ENCODE measurements at places on chromosomes 5 and 9.

- DNase-seq: peak; percentile 93
Measured at GRCh38 chr5:137470111-137470920, 28.8 kb downstream of the SPOCK1 start.

- DNase-seq: no peak
Measured at GRCh38 chr5:173010547-173011464, 27.2 kb downstream of the ATP6V0E1 start.

- no peak for DNase-seq
Measured at GRCh38 chr5:6472792-6473191, 24.1 kb downstream of the UBE2QL1 start.

- no peak for DNase-seq
Measured at GRCh38 chr5:172556262-172556661, 84.8 kb upstream of the NEURL1B start.

DNA sequence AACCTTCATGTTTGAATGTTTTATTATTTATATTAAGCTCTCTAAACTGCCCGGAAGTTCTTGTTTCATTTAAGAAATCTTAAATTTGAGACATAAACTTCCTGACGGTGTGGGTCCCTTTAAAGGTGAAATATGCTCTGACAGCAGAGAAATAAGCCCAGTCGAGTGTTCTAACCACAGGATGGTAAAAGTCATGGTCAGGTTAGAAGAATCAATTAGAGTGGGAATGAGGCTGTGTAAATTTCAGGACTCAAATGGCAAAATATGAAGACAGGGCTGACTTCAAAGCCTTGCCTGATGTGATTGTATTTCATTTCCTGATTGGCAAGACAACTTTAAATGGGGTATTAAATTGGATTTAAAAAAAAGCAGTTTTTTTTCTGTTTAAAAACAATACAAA lies 432.9 kb upstream of the BRINP1 start:
- DNase-seq: no peak

DNA sequence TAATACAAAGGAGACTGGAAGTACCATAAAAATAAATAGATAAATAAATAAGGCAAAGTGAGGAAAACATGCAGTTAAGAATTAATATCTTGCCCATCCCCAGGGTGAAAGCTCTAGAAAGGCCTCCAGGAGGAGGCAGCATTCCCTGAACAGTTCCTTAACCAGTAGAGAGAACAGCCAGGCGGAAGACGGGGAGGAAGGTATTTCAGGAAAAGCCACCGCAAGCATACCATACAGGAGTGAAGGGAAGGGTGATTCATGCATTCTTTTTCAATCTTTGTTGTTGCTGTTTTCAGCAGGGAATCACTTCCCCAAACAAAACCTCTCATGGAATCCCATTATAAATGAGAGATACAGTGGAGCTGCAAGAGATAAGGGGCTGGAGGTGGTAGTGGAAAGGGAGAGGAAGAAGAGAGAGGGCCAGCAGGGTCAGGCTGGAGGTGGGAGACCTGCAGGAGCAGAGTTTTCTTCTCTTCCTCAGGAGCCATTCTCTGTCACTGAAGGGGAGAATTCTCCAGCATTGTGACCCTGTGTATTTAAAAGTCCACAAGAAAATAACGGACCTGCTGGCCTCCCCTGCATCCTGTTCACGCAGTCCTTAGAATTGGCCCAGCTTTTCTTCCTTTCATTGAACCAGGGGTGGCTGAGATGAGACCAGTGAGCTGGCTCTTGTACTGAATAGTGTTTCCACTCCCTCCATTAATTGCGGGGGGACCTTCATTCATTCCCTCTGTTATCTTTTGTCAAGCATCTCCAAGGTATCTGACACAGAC lies 255.9 kb downstream of the FAM114A2 start:
- DNase-seq: peak; percentile 37

GRCh38 chr5:142107736-142108431 lies 695 bp upstream of the NDFIP1 start:
- DNase-seq: no peak

- no peak for DNase-seq
Measured at GRCh38 chr5:123119334-123119986, 30.4 kb downstream of the PRDM6 start.

DNA sequence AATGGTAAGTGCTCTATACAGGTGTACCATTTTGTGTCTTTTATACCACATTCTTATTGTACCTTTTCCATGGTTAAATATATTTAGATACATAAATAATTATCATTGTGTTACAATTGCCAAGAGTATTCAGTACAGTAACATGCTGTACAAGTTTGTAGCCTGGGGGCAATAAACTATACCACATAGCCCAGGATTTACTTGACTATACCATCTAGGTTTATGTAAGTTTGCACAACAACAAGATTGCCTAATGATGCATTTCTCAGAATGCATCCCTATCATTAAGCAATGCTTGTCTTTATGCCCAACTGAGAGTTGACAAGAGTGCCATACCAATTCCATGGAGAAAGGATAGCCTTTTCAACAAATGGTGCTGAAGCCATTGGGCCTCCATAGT lies 136.7 kb upstream of the PJA2 start:
- no peak for DNase-seq

DNA sequence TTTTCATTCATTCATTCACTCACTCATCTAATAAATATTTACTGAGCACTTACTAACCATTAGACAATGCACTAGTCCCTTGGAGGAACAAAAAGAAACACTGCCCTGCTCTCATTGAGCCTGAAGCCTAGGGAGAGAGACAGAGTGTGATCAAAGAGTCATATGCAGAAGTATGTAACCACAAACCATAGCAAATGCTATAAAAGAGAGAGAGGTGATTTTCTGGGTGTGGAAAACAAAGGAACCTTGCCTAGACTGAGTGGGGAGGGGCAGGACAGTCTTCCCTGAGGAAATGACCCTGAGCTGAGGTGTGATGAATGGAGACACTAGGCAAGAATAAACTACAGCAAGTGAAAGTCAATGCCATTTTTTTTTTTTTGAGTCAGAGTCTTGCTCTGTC lies 10.8 kb upstream of the ADRA1B start:
- peak; percentile 96 for DNase-seq

DNA sequence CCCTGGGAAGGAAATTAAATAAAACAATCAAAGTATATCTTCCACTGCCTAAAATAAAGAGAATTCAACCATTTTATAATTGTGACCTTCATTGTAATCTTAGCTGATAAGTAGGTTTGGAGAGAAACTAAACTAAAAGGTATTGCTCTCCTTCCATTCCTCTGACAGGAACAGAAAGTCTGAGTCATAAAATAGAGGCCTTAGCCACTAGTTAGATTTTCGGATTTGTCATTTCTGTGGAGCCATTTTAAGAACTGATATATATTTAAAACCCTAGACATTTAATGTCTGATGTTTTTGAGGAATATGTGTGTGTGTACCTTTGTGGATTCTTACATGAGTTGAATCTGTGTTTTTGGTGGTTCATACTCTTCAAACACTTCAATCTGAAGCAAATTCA lies 11.8 kb upstream of the TMC1 start:
- no peak for DNase-seq

GRCh38 chr9:136539427-136540421 lies 6.1 kb downstream of the NOTCH1 start:
- no peak for DNase-seq

GRCh38 chr5:135869276-135869675 lies 26.4 kb downstream of the IL9 start:
- DNase-seq: no peak

GRCh38 chr5:150361301-150361700 lies 3.8 kb downstream of the TCOF1 start:
- DNase-seq: no peak

DNA sequence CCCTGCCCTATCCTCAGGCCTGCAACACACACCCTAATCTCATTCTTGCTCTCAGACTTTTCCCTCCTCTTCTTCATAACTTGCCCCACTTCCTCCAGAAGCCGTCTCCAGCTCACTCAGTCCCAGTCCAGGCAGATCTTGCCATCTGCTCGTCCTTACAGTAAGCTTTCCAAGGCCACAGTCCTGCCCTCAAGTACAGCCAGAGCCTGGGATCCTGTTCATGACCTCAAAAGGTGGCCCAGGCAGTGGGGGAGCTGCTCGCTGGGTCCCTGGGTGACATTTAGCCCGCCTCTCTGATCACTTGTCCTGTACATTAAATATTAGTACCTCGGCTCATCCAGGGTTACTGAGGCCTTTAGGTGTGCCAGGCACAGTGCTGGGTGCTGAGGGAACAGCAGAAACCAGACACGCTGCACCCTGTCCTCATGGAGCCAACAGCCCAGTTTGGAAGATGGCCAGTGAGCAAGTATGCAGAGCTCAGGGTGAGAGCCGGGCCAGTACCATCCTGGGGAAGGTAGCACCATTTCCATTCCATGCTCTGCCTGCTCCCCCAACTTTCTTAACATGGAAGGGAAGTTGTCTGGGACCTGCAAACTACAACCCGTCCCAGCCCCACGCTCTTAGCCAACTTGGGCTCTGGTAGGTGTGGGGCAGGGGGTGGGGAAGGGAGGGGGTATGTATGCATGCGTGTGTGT lies 100.4 kb downstream of the C5orf15 start:
- DNase-seq: no peak

- DNase-seq: no peak
Measured at GRCh38 chr5:8981016-8981415, 564.9 kb downstream of the SEMA5A start.

- no peak for DNase-seq
Measured at GRCh38 chr9:116137581-116137980, 16.0 kb upstream of the PAPPA start.

GRCh38 chr5:105695941-105696340 lies 1974.8 kb downstream of the EFNA5 start:
- no peak for DNase-seq

GRCh38 chr9:108186642-108187395 lies 669.0 kb downstream of the ACTL7B start:
- DNase-seq: peak; percentile 57

- no peak for DNase-seq
Measured at GRCh38 chr5:115084246-115084793, 85.4 kb downstream of the TRIM36 start.

Measured in astrocyte of the cerebellum (primary cell).